Endothelial cell of umbilical vein (primary cell): ENCODE measurements at places on chromosomes 11 and 22. TPM values are rescaled to one million over a fixed set of nuclear protein-coding genes. Genes with fewer than 3 reads are reported as not detected.
A peak's percentile ranks its signal among the peaks of the same experiment; 100 is the strongest.

Gene CPT1A
- 20.1 and 26.3 TPM in 2 replicates for polyA plus RNA-seq

Gene CCDC116
- 0.18 and 0.21 TPM in 2 replicates for polyA plus RNA-seq

DNA sequence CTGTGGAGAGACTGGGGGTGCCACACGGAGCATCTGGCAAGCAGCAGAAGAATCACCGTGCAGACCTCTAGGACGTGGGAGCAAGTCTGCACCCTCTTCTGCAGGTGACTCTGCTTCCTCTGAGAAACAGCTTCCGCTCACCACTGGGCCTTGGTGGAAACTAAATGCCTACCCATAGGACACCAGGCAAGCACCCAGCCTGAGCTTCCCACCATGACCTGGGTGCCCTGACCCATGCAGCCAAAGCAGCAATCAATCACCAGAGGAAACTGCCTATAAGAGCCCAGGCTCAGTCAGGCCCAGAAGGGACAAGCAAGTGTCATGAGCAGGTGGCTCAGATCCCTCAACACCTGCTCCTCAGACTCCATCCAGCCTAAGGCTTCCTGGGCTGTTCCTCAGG is 63.4 kb downstream of the IGLL5 start:
- no peak for DNase-seq

GRCh38 chr22:30348404-30348803 is 8.3 kb downstream of the SF3A1 start:
- DNase-seq, result no peak

Gene MPZL3
- 2.5 TPM in 2 replicates for polyA plus RNA-seq

Gene EFEMP2
- polyA plus RNA-seq, result 207 and 259 TPM in 2 replicates

- DNase-seq, result no peak
These were observed 189.3 kb downstream of the FAT3 start for GRCh38 chr11:92413757-92414513.

Gene CLDN5
- polyA plus RNA-seq, result 252 and 295 TPM in 2 replicates

Gene HIC2
- polyA plus RNA-seq, result 1.9 and 2.0 TPM in 2 replicates

GRCh38 chr22:49148895-49149418 is 678.7 kb downstream of the BRD1 start:
- DNase-seq, result no peak

- peak; percentile 9 for DNase-seq
These were observed 237.8 kb downstream of the TTC28 start for GRCh38 chr22:28441720-28442263.

- DNase-seq, result no peak
These were observed 342.6 kb downstream of the SOX6 start for GRCh38 chr11:16013649-16014275.

DNA sequence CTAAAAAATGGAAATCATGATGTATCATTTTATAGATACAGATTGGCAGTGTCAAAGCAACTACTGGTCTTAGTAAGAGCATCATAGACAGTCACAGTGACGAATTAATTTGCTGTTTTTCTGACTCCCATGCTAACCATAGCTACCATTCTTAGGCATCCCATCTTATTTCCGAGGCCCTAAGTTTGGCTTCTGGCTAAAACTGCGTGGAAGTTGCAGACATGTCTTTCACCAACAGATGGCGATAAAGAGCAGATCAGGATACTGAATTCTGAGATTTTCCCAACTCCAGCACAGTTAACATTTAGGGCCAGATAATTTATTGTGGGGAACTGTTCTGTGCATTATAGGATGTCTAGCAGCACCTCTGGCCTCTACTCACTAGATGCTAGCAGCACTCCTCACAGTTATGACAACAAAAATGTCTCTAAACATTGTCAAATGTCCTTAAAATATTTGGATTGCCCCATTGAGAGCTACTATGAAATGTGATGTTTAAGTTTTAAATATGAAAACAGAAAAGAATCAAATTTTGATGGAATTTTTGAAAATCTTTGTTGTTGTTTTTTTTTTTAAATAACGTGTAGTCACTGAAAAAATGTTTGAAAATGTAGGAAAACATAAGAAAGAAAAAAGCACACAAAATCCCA is 16.3 kb downstream of the OR2AG2 start:
- DNase-seq, result peak; percentile 58

- DNase-seq, result no peak
These were observed 44.7 kb upstream of the CAPRIN1 start for GRCh38 chr11:34006876-34007275.

DNA sequence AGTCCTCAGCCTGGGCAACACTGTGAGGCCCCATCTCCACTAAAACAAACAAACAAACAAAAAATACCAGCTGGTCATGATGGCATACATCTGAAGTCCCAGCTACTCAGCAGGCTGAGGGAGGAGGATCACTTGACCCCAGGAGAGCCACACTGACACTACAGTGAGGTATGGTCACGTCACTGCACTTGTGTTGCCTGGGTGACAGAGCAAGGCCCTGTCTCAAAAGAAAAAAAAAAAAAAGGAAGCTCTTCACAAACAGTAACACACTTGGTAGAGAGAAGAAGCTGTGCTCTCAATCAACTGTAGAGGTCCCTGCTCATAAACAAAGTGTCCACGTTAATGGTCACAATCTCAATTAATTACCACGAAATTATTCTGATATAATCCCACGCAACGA is 401.6 kb upstream of the CCDC90B start:
- DNase-seq, result no peak

Gene SOX6
- polyA plus RNA-seq, result 0.14 and 0.32 TPM in 2 replicates

Gene NAP1L4
- polyA plus RNA-seq, result 68.0 and 100.0 TPM in 2 replicates

DNA sequence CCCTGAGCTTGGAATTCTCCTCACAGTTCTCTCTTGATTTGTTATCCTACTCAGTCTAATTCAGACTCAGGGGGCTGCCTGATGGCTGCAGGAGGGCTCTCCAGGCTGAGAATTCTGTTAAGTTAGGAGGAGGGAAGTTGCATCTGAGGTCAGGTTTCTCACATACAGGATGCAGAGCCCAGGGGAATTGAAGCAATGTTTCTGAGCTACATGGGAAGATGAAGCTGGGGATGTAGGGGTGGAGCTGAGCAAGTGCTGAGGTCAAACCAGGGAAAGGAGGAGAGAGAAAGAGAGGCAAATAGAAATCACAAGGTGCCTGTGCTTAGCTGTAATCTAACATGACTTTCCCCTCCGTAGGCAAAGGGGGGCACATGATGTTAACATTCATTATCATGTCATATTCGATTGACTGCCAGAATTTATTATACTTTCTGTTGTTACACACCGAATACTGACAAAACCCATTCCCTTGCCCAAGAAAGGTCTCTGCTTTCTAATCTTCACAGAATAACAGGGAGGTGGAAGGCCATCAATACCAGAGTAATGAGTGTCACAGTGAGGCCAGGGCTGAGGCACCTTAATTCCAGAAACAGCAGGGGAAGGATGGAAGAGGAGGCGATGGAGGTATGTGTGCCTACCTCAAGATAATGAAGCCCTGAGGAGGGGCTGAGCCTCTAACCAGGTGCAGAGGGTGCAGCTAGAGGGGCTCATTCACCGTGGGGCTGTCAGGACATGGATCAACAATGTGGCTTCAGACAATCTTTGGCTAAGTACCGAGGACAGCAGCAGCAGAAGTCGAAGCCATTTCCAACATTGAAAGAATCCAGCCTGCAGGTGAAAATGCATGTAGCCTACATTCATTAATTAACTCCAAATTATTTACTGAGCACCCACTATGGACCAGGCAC is 205.4 kb upstream of the SNX19 start:
- DNase-seq, result no peak

- no peak for DNase-seq
These were observed 629 bp downstream of the CCKBR start for GRCh38 chr11:6260207-6260726.

GRCh38 chr11:83046621-83047172 is 25.0 kb downstream of the RAB30 start:
- peak; percentile 82 for DNase-seq

DNA sequence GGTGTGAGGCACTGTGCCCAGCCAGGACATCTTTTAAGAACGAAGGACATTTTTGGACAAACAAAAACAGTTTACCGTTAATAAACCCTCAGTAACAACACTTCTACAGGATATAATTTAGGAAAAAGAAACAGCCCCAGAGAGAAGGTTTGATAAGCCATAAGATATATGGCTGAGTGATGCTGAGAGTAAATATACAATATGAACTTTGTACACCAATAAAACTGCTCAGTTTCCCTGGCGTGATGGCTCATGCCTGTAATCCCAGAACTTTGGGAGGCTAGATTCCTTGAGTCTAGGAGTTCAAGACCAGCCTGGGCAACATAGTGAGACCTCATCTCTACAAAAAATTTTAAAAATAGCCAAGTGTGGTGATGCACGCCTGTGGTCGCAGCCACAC is 11.9 kb upstream of the BBS1 start:
- no peak for DNase-seq

DNA sequence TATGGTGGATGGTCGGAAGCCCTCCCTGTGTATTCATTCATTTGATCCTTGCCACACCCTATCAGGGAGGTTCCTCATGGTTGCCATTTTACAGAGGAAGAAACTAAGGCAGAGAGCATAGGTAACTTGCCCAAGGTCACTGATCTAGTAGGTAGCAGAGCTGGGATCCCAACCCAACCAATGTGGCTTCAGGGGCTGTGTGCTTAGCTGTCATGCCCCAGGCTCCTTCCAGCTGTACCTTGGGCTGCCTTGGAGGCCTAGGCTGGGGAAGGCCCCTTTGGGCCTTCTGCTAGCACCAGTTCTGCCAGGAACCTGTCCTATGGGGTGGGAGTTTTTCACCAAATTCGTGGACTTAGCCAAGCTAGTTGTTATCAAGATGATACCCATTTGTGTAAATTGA is 8.6 kb downstream of the BAD start:
- no peak for DNase-seq

Gene ENTHD1
- polyA plus RNA-seq, result not detected in 2 replicates

DNA sequence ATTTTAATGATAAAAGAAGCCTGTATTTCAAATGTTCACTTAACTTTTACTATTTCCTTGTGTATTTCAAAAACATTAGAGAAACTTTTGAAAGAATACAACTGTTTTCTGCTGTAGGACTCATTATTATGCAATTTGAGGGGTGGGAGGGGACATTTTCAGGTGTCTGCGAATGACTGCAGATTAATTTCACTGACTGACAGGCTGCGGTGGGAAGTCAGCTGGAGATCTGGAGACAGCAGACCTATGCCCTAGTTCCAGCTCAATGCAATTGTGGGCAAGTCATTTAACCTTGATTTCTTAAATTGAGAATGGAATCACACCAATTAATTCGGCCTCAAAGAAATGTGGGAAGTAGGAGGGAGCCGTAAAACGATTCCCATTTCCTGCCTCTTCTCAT is 128.7 kb downstream of the ARL14EP start:
- no peak for DNase-seq

DNA sequence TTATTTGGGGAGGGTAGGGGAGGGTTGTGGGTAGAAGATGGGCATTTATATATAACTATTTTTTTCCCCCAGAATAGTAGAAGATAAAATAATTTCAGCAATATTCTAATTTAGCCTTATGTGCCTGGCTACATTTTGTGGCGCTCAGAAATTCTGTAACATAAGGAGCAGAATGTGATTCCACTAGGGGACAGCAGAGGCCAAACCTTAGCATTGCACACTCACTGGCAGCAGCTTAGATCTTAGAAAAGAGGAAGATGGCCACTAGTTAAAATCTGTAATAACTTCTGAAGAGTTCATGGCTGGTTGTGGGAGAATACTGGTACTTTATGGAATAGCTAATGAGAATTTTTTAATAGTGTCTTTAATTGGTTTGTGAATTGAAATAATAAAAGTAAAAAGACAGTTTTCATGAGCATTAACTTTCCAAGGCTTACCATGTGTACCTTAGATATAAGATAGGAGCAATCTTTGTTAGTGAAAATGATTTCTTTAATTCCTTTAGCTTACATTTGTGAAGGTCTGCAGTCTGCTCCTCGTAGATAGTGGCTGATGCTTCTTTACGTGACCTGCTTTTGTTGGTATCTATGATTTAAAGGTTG is 33.1 kb downstream of the DDX10 start:
- peak; percentile 78 for DNase-seq

Gene PGA3
- not detected in 2 replicates for polyA plus RNA-seq

Gene MS4A15
- not detected in 2 replicates for polyA plus RNA-seq

Gene HTR3A
- not detected in 2 replicates for polyA plus RNA-seq

DNA sequence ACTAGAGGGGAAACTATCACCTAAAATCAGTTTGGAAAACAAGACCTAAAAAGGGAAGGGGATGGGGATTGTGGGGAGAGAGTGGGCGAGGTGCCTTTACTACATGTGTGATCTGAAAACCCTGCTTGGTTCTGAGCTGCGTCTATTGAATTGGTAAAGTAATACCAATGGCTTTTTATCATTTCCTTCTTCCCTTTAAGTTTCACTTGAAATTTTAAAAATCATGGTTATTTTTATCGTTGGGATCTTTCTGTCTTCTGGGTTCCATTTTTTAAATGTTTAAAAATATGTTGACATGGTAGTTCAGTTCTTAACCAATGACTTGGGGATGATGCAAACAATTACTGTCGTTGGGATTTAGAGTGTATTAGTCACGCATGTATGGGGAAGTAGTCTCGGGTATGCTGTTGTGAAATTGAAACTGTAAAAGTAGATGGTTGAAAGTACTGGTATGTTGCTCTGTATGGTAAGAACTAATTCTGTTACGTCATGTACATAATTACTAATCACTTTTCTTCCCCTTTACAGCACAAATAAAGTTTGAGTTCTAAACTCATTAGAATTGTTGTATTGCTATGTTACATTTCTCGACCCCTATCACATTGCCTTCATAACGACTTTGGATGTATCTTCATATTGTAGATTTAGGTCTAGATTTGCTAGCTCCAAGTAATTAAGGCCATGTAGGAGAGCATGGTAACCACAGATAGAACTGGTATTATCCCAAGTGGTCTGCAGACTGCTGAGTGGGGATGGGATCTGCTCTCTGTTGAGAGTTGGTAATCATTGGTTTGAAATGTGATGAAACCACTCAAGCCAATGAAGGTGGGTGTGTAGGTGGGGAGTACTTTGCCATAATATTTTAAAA is 3.6 kb downstream of the NEAT1 start:
- DNase-seq, result peak; percentile 70

DNA sequence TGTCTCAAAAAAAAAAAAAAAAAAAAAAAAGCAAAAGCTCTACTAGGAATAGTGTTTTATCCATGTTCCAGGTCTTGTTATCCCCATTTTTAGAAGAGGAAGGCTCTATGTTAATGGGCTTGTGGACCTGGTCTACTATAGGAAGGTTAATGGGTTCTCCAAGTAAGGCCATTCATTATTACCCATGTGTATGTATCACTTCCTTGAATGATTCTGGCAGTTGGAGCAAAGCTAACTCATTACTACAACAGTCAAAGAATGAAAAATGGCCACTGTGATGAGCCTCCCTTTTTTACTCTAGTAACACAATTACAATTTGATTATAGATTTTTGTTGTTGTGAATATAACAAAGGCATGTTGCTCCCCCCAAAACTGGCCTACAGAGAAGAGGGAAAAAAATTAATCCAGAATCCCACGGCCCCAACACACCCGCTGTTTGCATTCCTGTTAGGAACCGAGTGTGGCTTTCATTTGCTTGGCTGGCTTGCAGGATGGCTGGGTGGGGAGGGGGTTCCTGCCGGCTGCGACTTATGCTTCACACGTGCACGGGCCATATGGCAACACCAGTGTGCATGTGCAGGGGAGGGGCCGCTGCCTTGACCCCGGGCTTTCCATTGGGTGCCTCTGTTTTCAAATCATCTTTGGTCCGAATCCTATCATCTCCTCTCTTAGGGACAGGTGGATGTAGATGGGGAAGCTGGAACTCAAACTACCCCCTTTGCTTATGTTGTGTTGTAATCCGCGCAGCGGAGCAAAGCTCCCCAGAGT is 148.8 kb downstream of the HIPK3 start:
- no peak for DNase-seq

Gene MAP6
- polyA plus RNA-seq, result 0.11 and 0.12 TPM in 2 replicates

- DNase-seq, result no peak
These were observed 33.0 kb downstream of the DKK3 start for GRCh38 chr11:11975201-11976092.
